ENCODE measurements at places on chromosomes 13 and 19. TPM values are rescaled to one million over a fixed set of nuclear protein-coding genes. Genes with fewer than 3 reads are reported as not detected.

Gene CCDC8
- polyA plus RNA-seq: not detected

DNA sequence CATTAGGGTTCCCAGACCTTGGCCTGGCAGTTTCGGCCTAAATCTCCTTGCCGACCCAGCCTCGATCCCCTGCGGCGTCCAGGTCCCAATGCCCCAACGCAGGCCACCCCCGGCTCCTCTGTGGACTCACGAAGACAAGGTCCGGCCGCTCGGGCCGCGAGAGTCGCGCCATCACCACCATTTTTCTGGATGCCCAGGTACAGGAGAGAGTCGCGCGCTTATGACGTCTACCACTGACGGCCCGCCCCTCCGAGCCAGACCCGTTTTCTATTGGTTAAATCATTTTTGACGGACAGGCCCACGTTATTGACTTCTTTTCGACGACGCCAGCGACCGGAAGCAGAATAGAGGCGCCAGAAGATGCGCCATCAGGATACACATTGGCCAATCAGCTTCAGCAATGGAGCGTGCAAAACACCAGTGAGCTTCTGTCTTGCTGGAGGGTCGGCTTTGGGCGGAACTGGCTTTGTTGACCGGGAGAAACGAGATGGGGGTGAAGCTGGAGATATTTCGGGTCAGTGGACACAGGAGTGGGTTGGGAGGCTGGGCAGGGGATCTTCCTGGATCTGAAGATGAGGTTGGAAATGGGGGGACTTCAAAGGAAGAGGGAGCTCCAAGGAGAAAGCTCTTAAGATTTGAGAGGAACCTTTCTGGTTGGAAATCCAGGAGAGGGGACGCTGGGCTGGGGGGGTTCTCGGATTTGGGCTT is at the start of the genes PET100 and XAB2:
PET100 (plus strand) TSS at position 447 of the 708 bp plus-strand sequence; CDS start at position 488, 41 bp downstream.
XAB2 (minus strand) TSS at position 199 of the 708 bp plus-strand sequence; CDS start at position 181, 18 bp downstream.
- DNase-seq: peak; percentile 99

GRCh38 chr13:27921421-27921960 is 1.7 kb downstream of the PDX1 start:
- DNase-seq: no peak

Gene HIF3A
- polyA plus RNA-seq: not detected

- DNase-seq: no peak
Observed at GRCh38 chr19:35123573-35123972, 8.0 kb downstream of the FXYD3 start.

DNA sequence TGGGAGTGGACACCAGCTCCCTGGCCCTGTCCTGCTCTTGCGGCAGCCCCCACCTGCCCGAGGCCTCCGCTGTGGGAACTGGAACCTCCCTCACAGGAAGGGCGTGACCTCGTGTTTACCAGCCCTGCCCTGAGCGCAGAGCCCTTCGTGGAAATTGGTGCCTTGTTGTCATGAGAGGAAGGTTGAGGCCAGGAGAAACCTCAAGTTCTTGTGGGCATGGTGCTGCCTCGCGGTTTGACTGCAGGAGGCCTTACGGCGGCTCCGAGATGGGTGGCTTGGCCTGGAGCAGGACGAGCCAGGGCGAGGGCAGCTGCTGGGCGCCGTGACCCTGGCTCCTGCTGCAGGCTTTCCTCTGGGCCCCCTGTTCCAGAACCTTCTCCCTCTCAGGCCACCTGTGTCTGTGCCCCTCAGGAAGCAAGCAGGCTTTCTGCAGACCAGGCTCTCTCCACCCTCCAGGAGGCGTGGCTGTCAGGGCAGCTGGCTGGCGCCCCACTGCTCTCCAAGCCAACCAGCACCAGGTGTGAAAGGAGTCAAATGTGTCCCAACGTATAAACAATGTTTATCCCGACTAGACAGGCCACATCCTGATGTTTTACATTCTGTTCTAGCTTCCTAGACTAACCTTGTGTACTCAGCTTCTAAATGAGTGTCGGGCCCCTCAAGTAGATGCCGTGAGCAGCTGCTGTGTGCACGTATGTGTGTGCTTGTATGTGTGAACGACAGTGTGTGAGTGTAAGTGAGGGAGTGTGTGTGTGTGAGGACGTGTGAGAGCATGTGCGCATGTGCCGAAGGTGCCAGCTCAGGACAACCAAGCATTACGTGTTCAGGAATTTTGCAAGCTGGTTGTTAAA is 10.4 kb upstream of the RASA3 start:
- DNase-seq: peak; percentile 49

Gene ZNF730
- not detected for polyA plus RNA-seq

Gene ZNF506
- polyA plus RNA-seq: 8.3 TPM

DNA sequence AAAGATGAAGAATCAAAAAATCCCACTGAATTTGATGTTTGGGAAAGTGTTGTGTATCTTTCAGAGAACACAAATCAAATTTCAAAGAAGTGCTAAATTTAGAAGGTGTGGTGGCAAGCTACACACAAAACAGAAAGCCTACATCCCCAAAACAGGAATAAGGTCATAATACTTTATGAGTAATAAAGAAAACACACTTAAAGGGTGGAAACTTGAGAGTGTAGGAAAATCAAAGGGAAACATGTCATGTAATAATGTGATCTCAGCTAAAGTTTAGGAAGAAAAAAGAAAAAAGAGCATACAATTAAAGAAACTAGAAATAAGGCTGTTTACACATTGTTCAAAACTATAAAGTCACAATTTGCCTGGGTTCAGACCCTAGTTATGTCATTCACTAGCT is 668.7 kb downstream of the PCDH17 start:
- DNase-seq: no peak

Gene PPM1N
- polyA plus RNA-seq: 1.3 TPM

DNA sequence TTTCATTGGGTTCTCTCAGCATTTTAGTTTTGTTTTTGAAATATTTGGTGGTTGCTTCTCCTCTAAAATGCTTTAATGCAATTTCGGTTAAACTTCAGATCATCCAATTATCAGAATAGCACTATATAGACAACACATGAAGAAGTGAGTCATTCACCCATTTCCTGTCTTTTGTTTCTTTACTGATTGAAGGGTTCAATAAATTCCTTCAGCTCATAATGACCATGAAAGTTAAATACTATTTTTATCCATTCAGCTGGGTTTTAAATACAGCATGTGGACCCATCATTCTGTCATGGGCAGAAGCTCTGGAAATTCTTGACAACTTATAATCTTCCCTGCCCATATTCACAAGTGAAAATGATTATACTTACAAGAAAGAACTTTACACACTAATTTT is 187.2 kb downstream of the ITGBL1 start:
- DNase-seq: no peak

Gene ADGRE1
- 13.9 TPM for polyA plus RNA-seq

- peak; percentile 32 for DNase-seq
Observed at GRCh38 chr19:1503089-1503924, 9.5 kb downstream of the ADAMTSL5 start.

GRCh38 chr13:40794414-40795368 is 5.3 kb downstream of the SLC25A15 start:
- DNase-seq: no peak

GRCh38 chr13:83716121-83716520 is 166.2 kb downstream of the SLITRK1 start:
- DNase-seq: no peak

DNA sequence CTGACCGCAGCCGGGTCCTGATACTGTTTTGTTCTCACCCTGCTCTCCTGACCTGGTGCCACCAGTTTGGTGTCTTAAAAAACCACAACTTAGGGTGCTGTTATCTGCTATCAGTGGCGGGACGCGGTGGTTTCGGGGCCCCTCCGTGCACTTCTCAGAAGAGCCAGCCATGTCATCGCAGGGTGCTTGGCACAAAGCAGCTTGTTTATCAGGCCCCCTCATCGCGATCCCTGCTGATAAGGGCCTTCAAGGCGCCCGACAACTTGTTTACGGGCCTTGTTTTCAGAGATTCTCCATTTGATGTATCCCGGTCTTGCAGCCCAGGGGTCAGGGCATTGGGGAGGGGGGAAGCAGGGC is 58.1 kb upstream of the KLF2 start:
- DNase-seq: no peak

DNA sequence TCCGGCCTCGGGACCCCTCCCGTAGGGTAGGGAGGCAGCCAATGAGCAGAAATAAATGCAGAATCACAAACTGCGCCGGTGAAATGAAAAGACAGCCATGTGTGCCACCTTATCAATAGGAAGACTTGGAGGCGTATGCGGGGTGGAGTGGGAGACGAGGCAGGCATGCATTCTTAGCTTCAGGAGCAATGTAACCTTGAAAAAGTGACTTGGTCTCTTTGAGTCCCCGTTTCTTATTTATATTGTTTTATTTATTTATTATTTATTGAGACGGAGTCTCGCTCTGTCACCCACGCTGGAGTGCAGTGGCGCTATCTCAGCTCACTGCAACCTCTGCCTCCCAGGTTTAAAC is 16.0 kb downstream of the SSC5D start:
- DNase-seq: no peak

GRCh38 chr13:25190771-25191170 is 18.7 kb upstream of the AMER2 start:
- DNase-seq: no peak

DNA sequence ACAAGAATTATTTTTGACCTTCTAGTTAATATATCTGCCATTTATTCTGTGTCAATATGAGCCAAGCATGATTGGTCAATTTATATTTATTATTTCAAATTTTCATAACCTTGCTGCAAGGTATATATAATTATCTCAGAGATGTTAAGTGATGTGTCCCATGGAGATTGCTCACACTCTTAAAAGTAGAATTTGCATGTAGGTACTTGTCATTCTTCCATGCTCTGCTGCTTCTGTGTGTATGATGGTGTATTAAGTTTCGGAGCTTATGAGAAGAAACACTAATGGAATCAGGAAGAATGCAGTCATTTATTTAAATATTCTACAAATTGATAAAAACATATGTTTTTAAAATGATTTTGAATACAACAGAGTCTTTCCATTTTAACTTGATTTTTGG is 586.8 kb upstream of the MIR17HG start:
- DNase-seq: no peak

DNA sequence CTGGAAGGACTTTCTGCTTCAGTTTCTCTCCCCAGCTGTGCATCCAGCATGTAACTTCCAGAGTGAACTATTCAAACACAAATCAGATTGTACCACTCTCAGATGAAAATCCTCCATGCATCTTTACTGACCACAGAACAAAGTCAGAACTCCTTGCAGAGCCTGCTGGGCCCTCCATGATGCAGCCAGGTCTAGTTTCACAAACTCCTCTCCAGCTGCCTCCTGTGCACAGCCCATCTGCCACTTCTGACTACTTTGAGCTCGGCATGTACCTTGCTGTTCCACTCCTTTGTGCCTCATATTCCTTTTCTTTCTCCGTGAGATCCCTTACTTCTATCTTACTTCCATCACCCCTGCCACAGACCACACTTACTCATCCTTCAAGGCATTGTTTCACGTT is 31.4 kb downstream of the NALCN start:
- no peak for DNase-seq

DNA sequence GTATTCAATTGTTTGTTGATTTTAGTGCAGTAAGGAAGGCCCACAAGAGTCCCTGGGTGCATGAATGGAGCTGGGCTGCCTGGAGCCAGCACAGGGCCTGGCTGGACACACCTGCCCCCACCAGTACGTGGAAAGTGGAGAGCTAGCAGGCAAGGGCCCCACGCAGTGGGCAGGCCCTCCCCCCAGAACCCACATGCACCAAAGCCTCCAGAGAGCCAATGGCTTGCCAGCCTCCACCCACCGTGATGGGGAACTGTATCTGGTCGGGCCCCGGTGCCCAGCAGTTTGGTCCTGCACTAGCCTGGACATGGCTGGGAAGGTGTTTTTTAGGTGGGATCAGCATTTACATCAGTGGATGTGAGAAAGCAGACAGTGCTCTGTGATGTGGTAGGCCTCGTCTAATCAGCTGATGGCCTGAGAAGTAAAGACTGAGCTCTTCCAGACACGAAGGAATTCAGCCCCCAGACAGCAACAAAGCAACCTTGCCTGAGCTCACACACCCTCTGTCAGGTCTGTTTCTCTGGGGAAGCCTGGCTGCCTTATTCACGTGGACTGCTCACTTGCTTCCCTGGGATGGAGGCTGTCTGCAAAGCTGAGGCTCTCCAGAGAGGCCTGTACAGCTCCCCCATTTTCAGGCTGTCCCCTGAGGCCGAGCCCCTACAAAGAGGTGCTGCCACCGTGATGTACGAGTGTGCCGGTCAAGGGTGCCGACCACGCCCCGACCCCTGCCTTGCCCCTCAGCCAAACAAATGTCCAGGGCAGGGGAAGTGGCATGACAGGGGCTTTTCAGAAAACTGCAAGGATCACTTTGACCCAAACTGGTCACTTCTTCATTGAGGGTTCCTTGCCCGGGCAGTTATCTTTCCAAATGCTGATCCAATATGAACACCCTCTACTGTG is 27.5 kb downstream of the RAB20 start:
- DNase-seq: no peak

Gene MICU2
- polyA plus RNA-seq: 32.1 TPM

DNA sequence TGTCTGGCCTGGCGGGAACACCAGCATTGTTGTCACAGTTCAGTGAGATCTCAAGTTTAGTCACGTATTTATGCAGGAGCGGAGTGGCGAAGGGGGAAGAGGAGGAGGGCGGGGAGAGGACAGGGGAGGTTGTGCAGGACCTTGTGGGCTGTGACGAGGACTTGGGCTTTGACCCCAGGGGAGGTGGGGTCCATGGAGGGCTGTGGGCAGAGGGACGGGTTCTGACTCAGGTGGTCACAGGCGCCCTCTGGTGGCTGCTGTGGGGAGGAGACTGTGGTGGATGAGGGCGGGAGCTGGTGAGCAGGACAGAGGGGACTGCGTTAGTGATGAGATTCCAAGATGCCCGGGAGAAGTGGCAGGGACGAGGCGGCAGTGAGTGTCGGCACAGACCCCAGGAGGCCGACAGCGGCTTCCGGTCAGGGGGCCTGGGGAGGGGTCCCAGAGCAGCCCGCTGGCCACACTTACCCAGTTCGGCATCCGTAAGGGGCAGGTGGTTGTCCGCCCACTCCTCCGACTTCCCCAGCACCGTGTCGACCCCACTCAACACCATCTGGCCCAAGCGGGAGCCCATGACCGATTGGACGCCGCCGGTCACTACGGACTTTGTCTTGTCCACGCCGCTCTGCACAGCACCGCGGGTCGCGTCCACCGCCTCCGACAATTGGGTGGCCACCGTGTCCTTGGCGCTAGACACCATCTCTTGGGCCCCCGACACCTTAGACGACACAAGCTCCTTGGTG is 15.7 kb downstream of the PLIN3 start:
- DNase-seq: peak; percentile 70

DNA sequence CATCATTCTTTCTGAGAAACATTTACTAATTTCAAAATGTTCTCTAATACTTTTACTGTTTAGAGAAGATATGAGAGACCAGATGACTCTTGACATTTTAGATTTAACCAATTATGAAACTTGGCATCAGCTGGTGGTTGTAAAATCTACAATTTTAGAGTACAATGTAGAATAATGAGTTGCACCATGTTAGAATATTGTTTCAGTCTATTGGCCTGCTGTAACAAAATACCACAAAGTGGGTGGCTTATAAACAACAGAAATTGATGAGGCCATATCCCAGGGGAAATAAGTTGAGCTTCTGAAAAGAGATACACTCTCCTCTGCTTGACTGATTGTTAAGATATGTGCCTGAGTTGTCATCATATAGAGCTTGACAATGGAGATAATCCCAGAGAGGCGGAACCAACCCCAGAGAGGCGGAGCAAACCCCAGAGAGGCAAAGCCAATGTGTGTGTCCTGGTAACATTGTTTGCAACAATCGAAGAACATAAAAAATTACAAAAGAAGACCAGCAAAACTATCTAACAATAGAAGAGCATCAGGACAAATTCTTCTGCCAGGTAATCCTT is 373.0 kb upstream of the SLITRK1 start:
- no peak for DNase-seq

Gene PEAK3
- 6.3 TPM for polyA plus RNA-seq

GRCh38 chr13:75357576-75358289 is 124.2 kb downstream of the TBC1D4 start:
- DNase-seq: peak; percentile 23

- DNase-seq: no peak
Observed at GRCh38 chr13:50552424-50552966, 291.0 kb downstream of the DLEU7 start.

Gene TPRX2
- polyA plus RNA-seq: not detected
